D341Med (cell line): ENCODE measurements at places on chromosomes 12 and 14.

GRCh38 chr12:124543590-124544310, 23.7 kb downstream of the NCOR2 start:
- DNase-seq, result peak; percentile 82

DNA sequence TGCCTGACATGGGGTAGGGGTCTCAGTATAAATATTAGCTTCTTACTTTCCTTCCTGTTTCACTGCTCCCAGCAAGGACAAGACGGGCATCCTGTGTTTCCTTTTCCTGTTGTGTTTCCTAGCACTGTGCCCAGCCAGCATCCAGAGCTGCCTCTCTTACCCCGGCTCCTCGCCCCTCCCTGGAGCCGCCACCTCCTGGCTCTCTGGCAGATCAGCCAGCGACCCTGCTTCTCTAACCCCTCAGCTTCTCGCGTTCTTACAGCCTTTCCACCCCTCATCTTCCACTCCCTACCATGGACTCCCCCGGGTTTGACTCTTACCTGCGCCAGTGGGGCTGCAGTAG, 17.8 kb downstream of the HDAC7 start:
- DNase-seq, result no peak

- no peak for DNase-seq
These were observed 1.4 kb upstream of the RDH11 start for GRCh38 chr14:67697006-67697405.

DNA sequence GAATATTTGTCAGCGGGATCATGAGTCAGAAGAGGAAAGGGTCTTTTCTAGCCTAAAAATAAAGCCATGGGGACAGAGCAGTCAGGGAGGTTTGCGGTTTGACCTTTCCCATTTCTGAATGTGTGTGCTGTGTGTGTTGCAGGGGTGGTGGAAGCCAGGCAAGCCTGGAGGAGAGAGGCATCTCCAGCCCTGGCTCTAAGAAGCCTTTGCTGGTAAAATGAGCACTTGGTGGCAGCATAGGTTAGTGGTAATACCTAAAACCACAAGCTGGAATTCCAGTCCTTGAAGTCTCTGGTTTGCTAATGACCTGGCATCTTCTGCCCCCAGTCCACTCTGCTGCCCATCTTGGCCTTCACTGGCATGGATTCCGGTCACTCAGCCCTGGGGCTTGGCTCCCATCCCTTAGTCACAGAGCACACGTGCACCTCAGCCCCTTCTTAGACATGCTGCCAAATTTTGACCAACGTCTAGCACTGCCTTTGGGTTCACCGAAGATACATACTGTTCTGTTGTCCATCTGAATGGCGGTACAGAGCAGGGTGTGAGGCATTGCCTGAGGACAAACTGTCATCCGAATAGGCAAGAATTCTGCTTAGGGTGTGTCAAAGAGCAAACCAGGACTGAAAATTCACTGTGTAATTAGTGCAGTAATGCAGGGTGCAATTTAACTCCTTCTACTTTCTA, 52.7 kb downstream of the KCNA5 start:
- DNase-seq, result no peak

DNA sequence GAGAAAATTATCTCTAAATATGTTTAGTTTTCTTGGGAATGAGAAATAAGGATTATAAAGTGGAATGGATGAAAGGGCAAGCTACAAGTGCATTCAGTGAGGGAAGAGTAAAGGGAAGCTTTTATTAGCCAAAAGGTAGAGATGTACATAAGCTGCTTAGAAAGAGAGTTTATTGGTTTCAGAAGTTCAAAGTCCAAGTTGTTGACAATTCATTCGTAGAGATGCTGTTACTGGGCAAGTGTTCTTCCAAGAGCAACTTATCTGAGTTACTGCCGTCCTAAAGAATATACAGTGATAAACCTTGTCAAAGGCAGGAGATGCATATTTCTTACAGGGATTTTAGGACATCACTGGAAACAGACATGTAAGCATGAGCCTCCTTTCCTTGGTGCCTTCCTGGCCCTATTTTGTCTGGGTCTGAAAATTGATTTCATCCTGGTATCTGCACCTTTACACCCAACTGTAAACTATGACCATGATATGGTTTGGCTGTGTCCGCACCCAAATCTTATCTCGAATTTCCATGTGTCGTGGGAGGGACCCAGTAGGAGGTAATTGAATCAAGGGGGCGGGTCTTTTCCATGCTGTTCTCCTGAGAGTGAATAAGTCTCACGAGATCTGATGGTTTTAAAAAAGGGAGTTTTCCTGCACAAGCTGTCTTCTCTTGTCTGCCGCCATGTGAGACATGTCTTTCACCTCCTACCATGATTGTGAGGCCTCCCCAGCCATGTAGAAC, 46.8 kb downstream of the TRMT5 start:
- DNase-seq, result no peak

DNA sequence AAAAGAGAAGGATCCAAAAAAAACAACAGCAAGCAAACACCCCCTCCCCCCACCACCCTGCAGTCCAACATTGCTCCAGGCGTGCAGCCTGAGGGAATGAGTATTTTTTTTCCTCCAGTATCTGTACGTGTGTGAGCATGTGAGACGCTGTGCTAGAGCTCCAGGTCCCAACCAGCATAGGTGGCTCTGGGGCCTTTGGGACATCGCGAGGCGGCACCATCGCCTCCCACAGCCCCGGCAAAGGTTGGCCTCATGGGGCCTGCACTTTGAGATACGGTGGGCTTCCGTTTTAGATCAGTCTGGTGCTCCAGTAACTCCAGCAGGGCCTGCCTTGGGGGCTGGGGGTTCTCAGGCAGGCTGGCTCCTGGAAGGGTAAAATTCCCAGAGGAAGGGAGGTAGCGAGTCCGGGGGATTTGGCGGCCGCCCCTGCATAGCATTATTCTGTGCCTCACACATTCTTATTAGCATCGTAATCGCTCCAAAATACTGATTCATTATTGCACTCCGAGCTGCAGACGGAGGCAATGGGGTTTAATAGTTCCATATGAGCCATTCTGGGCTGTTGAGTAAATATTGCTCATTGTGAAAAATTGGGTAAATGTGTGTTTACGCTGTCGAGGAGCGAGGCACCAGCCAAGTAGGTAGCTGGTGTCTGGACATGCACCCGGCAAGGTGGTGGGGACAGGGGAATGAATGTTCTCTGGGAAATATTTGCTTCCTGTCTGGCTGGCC, 143.1 kb upstream of the MYL2 start:
- DNase-seq, result no peak

GRCh38 chr12:113318900-113319628, 15.8 kb downstream of the SLC8B1 start:
- peak; percentile 11 for DNase-seq
